Regular cardiac myocyte (primary cell): ENCODE measurements at places on chromosomes 1 and 21. TPM values are rescaled to one million over a fixed set of nuclear protein-coding genes. Genes with fewer than 3 reads are reported as not detected.

TBX15 gene
- 1.7 and 1.9 TPM in 2 replicates for total RNA-seq

PRRX1 gene
- 101 and 189 TPM in 2 replicates for total RNA-seq

PRAMEF5 gene
- total RNA-seq: not detected in 2 replicates

DPH5 gene
- 31.9 and 38.0 TPM in 2 replicates for total RNA-seq

SLC2A5 gene
- total RNA-seq: 1.7 and 5.6 TPM in 2 replicates

CYP4A11 gene
- total RNA-seq: not detected in 2 replicates

GNG4 gene
- total RNA-seq: under 0.01 and 0.19 TPM in 2 replicates

FAM72D gene
- under 0.01 and 4.2 TPM in 2 replicates for total RNA-seq

TSHB gene
- not detected in 2 replicates for total RNA-seq
